ENCODE measurements at places on chromosomes 1 and 21.

GRCh38 chr1:160338580-160338979 lies 4.5 kb downstream of the COPA start:
- DNase-seq: no peak

GRCh38 chr1:30359539-30360220 lies 363.7 kb downstream of the MATN1 start:
- no peak for DNase-seq

DNA sequence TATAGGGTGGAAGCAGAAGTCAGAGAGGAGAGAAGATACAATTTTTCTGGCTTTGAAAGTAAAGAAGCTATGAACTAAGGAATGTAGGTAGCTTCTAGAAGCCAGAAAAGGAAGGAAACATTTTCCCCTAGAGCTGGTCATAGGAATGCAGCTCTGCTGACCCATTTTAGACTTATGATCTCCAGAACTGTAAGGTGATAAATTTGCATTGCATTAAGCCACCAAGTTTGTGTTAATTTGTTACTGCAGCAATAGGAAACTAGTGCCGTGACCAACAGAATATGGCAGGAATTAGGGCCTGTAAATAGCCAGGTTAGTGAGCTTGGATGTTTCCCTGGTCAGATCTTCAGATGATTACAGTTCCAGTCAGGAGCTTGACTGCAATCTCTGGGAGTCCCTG lies 244.3 kb upstream of the C1orf105 start:
- no peak for DNase-seq

DNA sequence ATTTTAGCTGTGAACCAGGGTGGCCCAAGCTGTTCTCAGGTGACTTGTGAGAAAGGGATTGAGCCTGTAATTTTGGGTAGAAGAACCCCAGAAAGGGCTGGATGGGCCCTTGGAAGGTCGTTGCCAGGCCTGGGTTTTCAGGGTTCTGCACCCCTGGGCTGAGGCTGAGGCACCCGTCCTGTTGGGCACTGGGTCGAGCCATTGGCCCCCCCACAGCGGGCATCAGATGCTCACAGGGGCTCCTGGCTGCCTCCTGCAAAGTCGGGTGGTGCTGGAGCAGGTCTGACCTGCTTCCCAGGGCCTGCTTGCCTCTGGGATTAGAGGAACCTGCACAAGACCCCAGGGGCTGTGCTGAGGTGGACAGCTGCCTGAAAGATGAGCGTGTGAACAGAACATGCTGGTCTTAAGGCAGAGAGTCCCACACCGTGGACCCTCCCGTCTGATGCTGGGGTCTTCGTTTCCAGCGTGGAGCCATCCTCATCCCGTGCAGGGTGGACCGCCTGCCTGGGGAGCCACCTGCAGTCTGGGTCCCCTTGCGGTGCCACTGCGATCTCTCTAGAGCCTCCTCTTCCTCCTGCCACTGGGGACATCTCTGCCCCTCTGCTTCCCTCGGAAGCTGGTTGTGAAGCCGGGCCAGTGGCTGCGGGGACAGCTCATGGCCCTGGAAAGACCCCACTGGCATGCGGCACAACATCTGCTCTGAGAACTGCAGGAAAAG lies 1.7 kb upstream of the TRPM2 start:
- no peak for DNase-seq

GRCh38 chr1:86429122-86429725 lies 5.3 kb downstream of the CLCA2 start:
- DNase-seq: no peak

GRCh38 chr1:215594640-215595039 lies 27.5 kb downstream of the KCTD3 start:
- no peak for DNase-seq

DNA sequence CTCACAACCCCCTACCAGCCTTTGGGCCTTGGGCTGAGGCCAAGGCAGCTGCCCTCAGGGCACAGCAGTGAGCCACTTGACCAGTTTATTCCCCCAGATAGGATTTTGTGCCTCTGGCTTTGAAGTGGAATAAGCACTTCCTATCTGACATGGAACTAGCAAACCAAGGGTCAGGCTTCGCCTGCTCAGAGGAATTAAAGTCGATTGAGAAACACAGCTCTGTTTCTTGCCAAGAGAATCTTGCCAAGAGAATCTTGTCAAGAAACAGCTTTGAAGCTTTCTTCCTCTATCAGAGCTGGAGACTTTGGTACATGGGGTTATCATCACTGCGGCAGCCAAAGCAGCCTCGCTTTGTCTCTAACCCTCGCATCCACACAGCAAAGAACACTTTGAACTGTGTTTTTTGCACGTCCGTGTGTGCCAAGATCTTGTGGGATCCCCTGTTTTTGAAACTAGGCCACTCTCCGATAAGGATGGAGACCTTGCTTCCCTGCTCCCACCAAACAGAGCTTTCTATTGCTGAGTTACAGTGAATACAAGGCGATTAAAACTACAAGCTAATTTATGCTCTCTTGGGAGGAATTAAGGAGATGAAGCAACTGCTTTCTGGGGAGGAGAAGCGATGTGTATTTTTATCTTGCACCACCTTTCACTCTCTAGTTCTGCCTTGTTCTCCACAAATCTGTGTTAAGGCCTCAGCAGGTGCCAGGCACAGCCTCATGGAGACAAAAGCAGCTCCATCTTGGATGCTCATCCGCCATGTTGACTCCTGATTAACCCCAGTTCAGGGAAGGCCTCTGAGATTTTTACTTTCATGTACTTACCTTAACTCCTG lies 67.3 kb downstream of the RHOU start:
- no peak for DNase-seq

DNA sequence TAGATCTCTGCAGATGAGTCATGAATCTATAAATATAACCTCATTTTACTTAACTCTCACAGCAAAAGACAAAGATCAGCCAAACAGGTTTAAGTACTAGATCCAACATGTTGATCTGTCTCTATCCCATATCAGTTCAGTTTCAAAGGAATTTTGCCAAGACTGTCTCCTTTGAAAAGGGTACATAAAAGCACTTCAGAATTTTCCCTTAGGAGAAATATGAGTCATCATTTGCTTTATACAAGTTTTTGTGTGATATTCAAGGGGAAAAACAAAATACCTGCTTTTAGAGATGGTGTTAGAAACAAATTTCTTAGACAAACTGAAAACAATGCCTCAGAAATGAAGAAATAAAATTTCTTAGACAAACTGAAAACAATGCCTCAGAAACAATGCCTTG lies 73.5 kb upstream of the LRRC7 start:
- no peak for DNase-seq

Measured in stimulated activated CD8-positive, alpha-beta memory T cell treated with anti-CD3 and anti-CD28 coated beads, Interleukin-4, amount 100 ng/mL, for 4 hours (primary cell).